ENCODE measurements at places on chromosomes 11 and 22.

GRCh38 chr11:19785265-19785664 is 72.6 kb downstream of the NAV2 start:
- DNase-seq: no peak

GRCh38 chr11:6210274-6210955 is 5.1 kb downstream of the C11orf42 start:
- no peak for DNase-seq

GRCh38 chr11:114129142-114129541 is 69.6 kb downstream of the ZBTB16 start:
- DNase-seq: no peak

GRCh38 chr22:41846268-41846987 is 13.5 kb downstream of the SREBF2 start:
- no peak for DNase-seq

GRCh38 chr22:25800766-25801165 is 58.8 kb downstream of the MYO18B start:
- no peak for DNase-seq

GRCh38 chr22:32628628-32629572 is 154.3 kb downstream of the FBXO7 start:
- no peak for DNase-seq

DNA sequence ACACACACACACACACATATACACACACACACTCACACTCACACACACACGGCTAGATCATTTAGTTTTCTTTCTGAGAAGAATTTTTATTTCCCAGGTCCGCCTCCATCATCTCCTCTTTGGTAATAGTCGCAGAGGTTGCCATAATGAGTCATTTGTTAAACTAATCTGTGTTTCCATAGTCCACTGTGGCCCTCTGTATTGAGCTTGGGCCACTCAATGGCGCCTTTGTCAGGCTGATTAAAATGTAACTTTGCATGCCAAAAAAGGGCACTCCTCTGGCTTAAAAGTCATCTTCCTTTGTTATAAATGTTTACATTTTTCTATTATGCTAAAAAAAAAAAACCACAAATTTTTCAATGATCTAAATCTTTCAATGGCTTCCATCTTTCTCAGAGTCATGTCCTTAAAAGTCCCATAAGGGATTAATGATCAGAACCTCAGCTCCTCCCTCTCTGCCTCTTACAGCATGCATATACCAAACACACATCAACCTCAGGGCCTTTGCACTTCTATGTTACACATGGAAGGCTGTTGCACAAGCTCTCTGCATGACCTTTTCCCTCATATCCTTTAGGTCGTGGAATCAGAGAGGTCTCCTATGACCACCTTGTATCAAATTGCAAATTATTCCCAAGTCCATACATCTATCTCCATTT is 35.3 kb downstream of the EHF start:
- no peak for DNase-seq

GRCh38 chr22:30392661-30393321 is 4.0 kb upstream of the SEC14L2 start:
- no peak for DNase-seq

GRCh38 chr11:129881570-129882170 is 13.7 kb downstream of the NFRKB start:
- DNase-seq: no peak

GRCh38 chr11:108543316-108543964 is 45.3 kb upstream of the POGLUT3 start:
- DNase-seq: no peak

DNA sequence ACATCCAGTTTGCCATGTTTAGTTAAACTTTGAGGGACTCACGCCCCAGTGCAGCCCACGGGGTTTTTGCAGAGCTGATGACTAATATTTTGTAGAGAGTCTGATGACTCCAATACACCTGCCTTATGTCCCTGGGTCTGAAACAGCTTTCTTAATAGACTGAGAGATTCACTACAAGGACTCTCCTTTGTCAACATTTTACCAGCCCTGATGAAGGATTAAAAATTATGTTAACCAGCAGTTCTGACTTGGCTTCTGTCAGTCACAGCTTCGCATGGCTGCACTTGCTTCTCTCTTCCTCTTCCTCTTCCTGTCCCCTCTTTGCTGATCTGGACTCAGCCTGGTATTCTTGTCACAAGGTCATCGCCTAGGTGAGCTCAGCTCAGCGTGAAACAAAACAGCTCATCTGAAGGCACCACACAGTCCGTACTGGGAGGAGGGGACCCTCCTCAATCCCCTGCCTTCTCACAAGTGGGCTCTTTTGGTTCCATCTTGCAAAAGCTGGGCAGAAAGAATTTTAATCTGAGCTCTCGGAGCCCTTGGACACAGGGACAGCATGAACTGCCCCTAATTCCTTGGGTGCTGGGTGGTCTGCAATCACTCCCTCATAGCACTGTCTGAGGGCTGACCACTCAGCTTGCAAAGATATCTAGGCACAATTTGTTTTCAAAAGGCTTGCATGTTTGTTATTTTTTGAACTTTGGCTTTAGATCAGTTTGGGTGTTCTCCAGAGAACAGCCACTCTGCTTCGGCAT is 38.1 kb upstream of the POU2AF1 start:
- peak; percentile 5 for DNase-seq

DNA sequence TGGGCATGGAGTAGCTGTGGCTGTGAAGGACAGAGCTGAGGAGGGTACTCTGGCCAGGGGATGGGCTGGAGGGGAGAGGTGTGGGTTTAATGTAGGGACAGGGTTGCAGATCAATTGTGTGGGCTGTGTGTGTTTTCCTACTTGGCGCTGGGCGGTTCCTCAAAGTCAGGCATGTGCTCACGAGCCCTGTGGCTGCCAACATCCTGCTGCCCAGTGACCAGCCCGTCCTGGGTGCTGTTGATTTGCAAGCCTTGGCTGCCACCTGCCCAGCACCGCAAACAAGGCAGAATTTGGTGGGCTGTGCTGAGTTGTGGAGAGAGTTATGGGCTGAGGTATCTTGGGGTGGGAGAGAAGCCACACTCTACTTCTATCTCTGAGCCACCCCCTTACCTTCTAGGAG is 69.2 kb downstream of the SCN3B start:
- DNase-seq: no peak

DNA sequence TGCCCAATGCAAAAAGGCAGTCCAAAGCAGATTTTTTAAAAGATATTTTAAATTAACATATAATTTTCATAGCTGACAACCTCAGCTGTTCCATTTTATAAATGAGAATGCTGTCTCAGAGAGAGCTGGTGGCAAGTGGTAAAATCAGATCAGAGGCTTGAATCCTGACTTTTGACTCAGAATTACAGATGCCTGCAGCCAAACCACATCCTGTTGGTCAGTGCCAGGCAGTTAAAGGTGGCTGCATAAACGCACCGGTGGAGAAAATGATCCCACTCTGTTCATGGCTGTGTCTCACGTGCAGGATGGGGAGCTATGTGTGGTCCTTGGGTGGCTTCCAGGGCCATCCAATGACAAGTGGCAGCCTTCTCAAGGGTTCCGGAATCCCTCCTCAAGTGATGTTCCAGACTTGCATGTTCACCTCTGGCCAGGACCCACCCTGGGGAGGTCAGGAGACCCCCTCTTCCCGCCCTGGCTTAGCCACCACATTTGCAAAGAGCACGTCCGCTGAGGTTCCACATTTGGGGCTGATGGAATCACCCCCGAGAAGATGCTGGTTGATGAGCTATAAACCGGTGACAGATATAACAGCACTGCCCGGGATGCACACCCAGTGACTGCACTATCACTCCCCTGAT is 155.5 kb downstream of the SHANK2 start:
- peak; percentile 19 for DNase-seq

DNA sequence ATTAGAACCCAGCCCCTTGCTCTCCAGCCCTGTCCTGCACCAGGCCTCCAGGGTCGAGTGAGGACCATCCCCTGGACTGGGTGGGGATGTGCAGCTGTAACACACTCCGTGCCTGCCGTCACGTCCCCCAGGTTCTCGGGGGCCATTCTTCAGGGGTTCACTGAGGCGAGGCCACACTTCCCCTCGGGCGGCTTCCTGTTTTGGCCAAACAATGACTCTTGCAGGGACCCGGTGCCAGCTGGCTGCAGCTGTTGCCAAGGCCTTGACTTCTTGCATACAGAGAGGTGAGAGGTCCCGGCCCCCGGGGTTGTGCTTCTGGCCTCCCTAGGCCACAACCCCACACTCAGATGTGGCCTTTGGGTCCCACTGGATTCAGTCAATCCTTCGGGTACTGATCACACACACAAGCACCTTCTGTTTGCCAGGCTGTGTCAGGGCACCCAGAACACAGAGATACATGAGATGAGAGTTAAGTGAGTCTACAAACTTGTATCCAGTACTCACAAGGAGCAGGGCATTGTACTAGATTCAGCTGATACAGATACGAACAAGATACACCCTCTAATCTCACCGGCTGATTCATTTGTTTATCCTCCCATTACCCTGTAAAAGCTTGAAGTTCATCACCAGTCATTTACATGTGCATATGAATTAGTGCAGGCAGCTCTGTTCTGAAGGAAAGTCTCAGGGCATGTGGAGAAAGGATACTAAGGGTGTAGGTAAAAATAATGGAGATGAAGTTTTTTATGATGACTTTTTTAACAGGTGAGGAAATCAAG is 32.9 kb downstream of the LRRC32 start:
- DNase-seq: no peak

GRCh38 chr11:36033082-36033751 is 89.4 kb downstream of the LDLRAD3 start:
- no peak for DNase-seq

GRCh38 chr22:42686756-42687491 is 33.7 kb downstream of the A4GALT start:
- DNase-seq: no peak

GRCh38 chr11:66068923-66069714 is 953 bp upstream of the PACS1 start:
- DNase-seq: peak; percentile 38

GRCh38 chr22:37492428-37493344 is 6.5 kb upstream of the MFNG start:
- DNase-seq: peak; percentile 76

- no peak for DNase-seq
Observed at GRCh38 chr11:86196085-86196696, 48.4 kb upstream of the EED start.

DNA sequence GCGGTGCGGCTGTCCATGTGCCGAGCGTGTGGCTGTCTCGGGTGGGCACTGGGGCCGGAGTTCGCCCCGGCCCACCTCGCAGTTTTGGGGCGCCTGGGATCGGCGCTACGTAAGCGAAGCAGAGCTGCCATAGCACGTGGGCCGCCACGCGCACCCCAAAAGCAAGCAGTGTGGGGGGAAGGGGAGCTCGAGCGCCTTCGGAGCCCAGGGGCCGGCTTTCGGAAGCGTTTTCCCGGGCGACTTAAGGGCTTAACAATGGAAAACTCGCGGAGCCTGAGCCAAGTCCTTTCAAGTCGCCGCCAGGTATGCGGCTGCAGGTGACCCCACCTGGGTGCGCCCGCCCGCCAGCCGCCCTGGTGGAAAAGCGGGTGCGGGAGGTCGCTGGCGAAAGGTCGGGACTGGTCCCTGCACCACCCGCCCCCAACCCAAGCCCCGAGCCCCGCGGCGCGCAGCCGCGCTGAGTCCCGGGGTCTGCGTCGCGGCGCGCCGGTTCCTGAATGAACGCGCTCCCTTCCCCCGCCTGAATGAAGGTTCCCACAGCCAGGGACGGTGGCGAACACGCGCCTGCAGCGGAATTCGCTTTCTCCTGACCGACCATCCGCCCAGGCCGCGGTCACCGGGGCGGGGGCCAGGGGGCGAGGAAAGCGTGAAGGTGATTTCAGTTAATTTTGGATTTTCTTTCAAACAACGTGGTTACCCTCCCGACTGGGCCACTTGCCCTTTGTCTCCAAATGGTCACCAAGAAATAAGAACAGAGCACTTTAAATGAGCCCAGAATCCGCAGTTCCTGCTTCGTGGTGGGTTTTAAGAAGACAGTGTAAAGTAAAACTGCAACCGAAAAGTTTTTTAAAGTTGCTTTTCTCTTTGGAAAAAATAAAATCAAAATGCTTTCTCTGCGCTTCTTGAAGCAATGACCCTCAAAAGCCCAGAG is 2.8 kb upstream of the CCND1 start:
- no peak for DNase-seq

- DNase-seq: peak; percentile 59
Observed at GRCh38 chr11:3123761-3124733, 41.1 kb downstream of the OSBPL5 start.

DNA sequence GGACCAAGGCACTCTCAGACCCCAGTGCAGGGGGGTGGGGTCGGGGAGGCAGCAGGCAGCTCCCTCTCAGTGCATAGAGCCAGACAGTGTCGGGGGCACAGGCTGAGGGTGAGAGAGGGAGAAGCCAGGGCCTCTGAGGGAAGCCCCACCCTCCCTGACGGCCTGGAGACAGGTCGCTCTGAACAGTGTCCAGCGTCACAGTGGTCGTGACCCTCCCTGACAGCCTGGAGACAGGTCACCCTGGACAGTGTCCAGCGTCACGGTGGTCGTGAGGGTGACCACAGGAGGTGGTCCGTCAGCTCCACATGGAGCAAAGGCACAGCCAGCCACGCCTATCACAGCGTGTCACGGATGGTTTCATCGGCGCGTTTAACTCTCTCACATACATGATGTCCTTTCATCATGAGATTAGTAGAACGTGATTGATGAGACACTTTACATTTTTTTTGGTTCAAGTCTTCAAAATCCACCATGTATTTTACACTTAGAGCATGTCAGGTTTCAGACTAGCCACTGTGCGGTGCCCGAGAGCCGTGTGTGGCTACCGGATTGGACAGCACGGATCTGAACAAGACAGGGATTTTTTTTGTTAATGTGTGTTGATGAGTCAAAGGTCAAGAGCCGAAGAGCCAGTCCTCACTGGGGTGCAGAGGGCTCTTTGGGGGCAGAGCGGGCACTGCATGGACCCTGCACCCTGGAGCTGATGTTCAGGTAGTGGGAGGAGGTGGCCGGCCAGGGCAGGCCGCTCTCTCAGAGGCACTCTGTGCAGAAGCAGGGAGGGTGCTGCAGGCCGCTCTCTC is 23.9 kb upstream of the PANX2 start:
- peak; percentile 27 for DNase-seq

DNA sequence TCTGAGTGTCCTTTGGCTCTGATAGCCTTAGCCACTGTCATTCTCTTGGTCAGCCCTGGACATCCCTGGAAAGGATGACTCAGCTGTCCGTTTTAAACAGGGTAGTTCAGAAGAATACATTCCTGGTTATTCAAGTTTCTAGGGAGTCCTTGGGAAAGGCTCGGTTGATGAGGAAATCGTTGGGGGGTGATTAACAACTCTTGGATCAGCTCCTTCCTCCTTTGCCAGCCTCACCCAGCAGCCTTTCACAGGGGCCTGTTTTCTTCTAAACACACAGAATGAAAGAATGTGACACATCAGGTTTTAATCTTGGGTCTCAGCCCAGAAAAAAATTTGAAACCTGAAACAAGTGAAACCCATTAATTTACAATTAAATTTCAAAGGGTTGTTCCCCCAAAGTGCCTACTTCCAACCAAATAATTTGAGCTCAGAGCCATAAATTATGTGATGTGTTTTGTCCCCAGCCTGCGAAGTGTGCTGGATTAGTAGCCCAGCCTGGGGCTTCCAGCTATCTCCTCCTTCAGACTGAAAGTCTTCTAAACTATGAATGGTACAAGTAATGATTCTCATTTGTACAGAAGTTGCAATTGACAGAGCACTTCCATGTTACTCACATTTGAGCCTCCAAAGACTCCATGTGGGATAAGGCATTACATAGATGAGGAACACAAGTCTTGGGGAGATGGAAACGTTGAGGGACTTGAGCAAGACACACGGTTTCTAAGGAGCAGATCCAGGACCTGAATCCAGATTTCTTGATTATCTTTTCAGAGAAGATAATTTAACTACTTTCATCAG is 19.3 kb upstream of the MRGPRX2 start:
- peak; percentile 18 for DNase-seq

- no peak for DNase-seq
Observed at GRCh38 chr22:43262990-43263644, 76.2 kb upstream of the TTLL12 start.

- DNase-seq: no peak
Observed at GRCh38 chr11:116693102-116693570, 79.7 kb downstream of the BUD13 start.

GRCh38 chr11:71565263-71565662 is at the start of gene KRTAP5-10:
KRTAP5-10 (plus strand) TSS chr11:71565563; CDS start chr11:71565588, 25 bp downstream.
- no peak for DNase-seq

Measured in kidney glomerular epithelial cell (primary cell).